ENCODE measurements at places on chromosomes 6 and 20.

DNA sequence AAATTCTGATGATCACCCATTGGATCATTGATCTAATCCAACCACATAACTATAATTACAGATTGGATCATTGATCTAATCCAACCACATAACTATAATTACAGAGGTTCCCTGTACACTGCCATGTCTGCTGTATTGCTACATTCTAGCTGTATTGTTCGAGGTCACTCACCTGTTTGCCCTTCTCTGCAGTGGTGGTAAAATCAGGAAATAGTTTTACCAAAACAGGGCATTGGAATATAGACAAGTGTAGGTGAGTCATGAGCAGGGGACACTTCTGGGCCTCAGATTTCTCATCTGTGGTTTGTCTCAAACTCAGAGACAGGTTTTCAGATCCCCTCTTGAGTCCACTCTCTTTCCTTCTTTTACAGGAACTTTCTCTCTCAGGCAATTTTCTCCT, 9.0 kb upstream of the AFDN start:
- DNase-seq = no peak

DNA sequence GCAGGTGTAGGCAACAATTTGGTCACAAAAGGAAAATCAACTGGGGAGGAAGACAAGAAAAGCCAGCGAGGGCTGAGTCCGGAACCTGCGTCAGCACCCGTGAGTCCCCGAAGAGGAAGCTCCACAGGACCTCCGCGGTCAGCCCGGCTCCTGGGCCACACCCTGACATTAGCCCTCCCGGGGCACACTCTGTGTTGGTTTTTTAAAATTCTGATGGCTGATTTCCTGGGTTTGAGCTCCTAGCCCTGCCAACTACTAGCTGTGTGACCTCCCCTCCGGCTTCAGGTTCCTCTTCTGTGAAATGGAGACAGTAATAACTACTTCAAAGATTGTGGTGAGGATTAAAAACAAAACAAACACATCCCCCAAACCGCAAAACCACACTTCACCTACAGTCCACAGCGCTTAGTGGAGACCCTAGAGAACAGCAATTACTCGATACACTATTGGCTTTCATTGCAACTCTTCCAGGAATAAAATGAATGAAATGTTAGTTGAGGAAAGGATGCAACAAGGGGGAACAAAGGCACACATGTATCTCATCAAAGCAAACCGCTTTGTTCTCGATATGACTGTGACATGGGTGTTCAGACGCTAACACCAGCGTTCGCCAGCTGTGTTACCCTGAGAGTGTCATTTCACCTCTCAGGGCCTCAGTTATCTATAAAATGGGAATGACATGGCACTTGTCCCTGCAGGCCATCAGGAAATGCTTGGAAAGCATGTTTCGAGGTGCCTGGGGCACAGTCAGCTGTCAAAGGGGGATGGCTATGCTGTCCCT, 985 bp downstream of the ZBP1 start:
- DNase-seq = no peak

GRCh38 chr6:150866991-150867501, 1.5 kb downstream of the MTHFD1L start:
- DNase-seq = no peak

DNA sequence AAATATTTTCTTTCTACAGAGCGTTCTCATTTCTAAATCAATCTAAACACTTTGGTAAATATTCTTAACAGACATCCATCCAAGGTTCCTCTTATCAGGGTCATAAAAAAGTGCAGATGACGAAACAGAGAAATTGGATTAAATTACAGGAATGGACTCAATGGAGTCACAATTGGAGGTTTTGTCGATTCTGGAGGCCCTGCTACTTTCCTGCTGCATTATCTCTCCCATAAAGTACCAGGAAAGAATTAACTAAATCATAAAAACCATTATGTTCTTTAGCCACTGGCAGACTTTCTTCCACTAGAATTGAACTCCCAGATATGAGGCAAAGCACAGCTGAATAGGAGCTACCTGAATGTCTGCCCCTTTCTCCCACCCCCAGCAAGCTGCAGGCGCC, 610.6 kb downstream of the HDGFL1 start:
- DNase-seq = no peak

DNA sequence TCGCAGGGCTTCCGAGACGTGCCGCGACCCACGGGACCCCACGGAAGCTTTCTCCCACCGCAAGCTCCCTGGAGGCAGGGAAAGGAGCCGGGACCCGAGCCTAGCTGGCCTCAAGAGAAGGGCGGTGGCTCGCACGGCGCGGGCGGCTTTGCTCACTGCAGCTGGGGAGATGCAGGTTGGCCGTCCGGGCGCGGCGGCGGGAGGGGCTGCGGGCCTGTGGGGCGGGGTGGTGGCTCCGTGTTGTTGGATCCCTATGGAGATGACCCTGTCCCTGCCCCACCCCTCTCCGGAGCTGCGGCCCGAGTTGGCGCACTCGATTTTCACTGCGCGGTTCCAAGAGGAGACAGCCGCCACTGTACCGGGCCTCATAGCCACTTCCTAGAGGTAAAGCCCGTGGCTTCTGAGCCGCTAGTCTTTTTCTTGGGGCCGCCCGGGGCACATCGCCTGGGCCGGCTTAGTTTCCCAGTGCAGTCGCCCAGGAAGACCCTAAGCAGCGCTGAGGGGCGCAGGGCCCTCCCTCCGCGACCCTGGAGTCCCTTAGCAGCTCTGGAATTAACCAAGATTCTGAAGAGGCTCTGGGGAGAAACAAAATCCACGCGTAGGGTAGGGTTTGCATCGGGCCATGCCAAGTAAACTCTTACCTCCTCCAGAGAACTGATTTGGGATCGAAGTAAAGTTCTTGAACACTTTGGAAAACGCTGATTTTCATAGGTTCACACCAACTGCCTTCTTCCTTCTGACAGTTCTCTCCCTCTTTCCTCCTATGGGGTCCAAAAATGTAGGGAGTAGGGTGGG, at the start of gene ECT2L:
Gene ECT2L (plus strand): TSS at position 279 of the 795 bp plus-strand sequence. CDS start 17,188 bp downstream, outside the sequence.
- DNase-seq = peak; percentile 29

GRCh38 chr6:44435500-44435899, 48.0 kb downstream of the CDC5L start:
- no peak for DNase-seq

DNA sequence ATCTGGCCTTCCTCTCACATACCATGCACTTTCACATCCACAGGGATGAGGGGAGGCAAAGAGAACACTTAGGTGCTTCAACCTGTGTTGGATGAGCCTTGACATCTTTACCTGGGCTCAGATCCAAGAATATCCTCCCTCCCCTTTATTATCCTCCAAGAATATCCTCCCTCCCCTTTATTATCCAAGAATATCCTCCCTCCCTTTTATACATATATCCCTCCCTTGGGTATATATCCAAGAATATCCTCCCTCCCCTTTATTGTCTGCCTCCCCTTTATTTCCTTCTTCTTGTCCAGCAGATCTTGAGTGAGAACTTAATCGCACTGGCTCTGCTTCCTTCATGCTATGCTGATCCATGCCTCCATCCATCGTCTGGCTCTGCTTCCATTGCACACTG, 30.3 kb downstream of the LAMA4 start:
- DNase-seq = no peak

- no peak for DNase-seq
Observed at GRCh38 chr6:169839898-169840631, 88.6 kb downstream of the ERMARD start.

DNA sequence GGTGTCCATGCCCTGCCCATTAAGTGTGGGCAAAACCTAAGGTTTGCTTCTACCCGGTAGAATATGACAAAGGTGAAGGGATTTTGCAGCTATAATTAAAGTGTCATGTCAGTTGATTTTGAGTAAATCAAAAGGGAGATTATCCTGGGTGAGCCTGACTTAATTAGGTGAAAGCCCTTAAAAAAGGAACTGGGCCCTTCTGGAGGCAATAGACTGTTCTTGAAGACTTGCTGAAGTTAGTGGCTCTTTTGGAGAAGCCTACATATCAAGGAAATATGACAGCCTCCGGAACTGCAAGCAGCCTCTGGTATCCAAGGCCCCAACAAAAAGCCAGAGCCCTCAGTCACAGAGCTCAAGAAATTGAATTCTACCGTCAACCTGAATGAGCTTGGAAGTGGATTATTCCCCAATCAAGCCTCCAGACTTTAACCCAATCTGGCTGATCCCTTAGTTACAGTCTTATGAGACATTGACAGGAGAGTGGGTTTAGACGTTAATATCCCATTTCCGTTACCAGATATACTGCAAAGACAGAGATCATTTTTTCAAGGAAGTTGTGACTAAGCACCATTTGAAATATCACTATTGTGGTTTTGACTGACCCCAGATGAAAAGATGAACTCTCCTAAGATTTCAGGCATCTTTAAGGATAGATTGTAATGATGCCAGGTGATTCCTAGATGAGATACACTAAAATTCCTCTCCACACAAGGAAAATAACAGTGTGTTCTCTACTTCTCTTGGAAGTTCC, 303.4 kb downstream of the PLCB1 start:
- DNase-seq = no peak

DNA sequence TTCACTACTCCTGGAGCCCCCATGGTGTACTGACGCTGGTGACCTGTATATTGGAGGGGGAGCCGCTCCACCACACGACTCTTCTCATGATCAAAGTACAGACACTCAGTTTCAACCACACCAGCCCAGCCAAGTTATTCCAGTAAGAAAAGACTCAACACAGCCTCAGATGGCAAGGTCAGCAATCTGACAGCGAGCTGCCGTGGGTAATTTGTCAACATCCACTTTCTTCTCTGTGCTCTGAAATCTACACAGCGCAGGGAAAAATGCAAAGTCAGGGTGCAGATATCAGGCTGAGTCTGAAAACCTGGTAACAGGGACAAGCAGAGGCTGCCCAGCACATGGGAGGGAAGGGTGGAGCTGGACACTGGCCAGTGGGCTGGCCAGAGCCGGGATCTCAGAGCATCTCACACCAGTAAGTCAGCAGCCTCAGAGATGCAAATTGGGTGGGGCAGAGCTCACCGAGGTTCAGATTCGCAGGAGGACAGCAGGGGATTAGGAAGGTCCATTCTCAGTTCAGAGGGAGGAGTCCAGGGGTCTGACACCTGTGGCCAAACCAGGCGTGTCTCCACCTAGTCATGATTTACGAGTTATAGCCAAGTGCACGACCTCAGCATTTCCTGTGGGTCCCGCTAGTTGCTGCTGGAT, 44.5 kb upstream of the RPS6KA2 start:
- DNase-seq = no peak

DNA sequence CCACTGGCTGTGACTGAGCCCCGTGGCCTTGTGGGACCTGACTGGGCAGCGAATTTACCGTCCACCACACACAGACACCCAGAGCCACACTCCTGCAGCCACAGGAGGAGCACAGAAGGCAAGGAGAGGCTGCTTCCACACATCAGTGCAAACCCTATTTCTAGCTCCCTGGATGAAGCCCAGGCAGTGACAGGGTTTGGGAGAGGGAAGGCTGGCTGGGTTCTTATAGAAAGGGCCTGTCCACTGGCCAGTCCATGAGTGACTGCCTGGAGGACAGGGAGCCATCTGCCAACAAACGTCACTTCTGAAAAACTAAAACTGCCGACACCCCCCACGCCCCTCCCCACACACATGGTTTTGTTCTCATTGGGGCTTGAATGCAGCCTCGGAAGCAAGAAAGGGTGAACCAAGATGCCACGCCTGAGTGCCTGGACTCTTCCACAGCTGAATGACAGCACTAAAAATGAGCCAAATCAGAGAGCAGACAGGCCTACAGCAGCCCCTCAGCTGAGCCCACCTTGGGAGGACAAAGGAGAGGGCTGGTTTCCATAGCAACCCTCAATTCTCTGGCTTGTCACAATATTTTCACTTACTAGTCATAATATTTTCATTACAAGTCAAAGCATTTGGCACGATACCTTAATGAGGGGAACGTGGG, 38.4 kb downstream of the RRBP1 start:
- DNase-seq = no peak

- DNase-seq = no peak
Observed at GRCh38 chr6:12968290-12968689, 251.7 kb downstream of the PHACTR1 start.

DNA sequence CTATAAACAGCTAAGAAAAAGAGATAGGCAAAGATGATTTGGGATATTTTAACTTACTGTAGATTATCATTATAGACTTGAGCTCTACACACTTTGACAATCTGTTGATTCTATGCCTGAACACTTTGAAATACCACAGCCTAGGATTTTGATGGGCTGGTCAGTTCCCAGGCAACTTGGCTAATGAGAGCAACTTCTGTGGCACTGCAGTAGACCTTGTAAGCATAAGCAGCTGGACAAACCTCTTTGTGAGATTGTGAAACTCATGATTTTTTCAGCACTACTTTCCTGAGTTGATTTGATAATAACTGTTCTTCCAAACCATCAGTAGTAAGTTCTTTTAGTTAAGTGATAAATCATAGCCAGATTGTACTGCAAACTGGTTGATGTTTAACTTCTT, 27.1 kb upstream of the ELOVL5 start:
- no peak for DNase-seq

- no peak for DNase-seq
Observed at GRCh38 chr6:118980063-118980462, 45.1 kb upstream of the MCM9 start.

DNA sequence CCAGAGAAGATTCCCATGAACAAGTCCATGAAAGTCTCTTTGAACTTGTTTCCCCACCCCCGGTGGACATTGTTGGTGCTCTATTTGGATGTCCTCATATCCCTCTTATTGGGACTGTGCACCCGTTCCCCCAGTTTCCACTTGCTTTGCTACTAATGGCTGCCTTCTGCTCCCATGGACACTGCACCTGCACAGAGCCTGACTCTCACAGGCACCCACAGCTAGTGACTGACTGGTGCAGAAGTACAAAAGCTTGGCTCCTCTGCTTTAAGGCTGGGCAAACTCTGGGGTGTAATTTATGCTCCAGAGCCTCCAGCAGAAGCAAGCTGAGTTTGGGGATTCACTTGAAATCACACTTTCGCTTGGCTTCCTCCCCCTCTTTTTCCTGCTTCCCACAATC, 239.9 kb upstream of the BTBD3 start:
- no peak for DNase-seq

DNA sequence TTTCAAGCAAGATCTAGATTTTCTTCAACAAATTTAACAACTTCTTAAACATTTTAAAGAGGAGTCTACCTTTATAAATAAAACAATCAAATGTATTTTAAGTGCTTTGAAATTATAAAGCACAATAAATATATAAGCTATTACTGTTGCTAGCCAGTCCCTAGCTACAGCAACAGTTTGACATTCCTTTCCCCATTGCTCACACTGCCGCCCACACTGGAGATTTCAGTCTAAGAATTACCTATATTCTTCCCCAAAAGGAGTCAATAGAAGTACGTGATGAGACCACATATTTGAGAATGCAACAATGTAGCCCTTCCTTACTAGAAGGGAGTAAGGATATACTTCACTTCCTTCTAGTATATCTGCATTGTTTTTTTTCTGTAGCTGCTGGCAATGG, 65.3 kb upstream of the RNF146 start:
- peak; percentile 64 for DNase-seq

DNA sequence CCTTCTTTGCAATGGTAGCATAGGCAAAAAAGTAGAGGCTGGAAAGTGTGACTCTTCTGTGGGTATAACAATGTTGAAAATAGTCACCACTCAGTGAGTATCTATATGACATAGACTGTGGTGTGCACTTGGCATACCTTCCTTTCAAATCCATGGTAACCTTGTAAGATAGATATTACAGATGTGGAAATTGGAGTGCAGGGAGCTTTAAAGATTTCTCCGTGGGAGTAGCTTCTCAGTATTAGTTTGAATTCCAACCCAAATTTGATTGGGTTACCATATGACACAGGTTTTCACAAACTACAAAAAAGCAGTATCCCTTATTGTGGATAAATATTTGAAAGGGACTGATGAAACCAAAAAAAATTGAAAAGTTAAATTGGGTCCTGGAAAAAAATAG, 163.8 kb downstream of the CLVS2 start:
- no peak for DNase-seq

GRCh38 chr6:170150590-170150945, 140.3 kb downstream of the DLL1 start:
- DNase-seq = no peak

- no peak for DNase-seq
Observed at GRCh38 chr20:64113444-64113775, 6.0 kb upstream of the NPBWR2 start.
